Tibial nerve (tissue), 4 donors: ENCODE measurements at places on chromosomes 4 and X. TPM values are rescaled to one million over a fixed set of nuclear protein-coding genes. Genes with fewer than 3 reads are reported as not detected.

DNA sequence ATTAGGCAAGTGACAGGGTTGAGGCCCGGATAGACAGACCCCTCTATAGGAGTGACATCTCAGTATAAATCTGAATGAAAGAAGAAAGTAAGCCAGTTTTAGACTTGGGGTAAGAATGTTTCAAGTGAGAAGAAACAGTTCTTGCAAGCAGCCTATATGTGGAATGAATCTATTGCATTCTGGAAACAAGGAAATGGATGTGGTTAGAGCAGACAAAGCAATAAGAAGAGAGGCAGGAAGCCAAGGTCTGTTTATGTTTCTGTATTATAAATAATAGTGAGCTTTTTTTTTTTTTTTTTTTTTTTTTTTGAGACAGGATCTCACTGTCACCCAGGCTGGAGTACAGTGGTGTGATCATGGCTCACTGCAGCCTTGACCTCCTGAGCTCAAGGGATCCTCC is 255.8 kb downstream of the UNC5C start:
- no peak for DNase-seq
- H3K4me3 ChIP-seq = no peak overlapping the region
- no peaks in the 10 kb centered on the region for H3K27me3 ChIP-seq
- no peaks in the 10 kb centered on the region for H3K36me3 ChIP-seq
- H3K4me1 ChIP-seq = peaks cover 19% of the 10 kb centered on the region
- H3K27ac ChIP-seq = no peak overlapping the region

BEX3 gene
- total RNA-seq = 211 TPM

- H3K4me3 ChIP-seq = no peak overlapping the region
- no peaks in the 10 kb centered on the region for H3K36me3 ChIP-seq
- H3K4me1 ChIP-seq = peaks cover 27% of the 10 kb centered on the region
- no peak for DNase-seq
- H3K27ac ChIP-seq = no peak overlapping the region
Observed at GRCh38 chr4:81506731-81507130, 35.0 kb upstream of the RASGEF1B start.

HS6ST2 gene
- total RNA-seq = 0.66 TPM

GRCh38 chr4:180058691-180059215 is 2184.4 kb upstream of the TENM3 start:
- H3K27me3 ChIP-seq = no peaks in the 10 kb centered on the region
- H3K4me1 ChIP-seq = peaks cover 29% of the 10 kb centered on the region
- H3K36me3 ChIP-seq = no peaks in the 10 kb centered on the region
- peak overlapping the region; percentile 42 for H3K4me3 ChIP-seq
- no peak for DNase-seq

PDLIM3 gene
- 24.5 TPM for total RNA-seq

NLRP2B gene
- 0.22 TPM for total RNA-seq

- no peak overlapping the region for H3K4me3 ChIP-seq
- H3K27ac ChIP-seq = no peak overlapping the region
- H3K36me3 ChIP-seq = no peaks in the 10 kb centered on the region
- DNase-seq = no peak
- H3K27me3 ChIP-seq = no peaks in the 10 kb centered on the region
- no peaks in the 10 kb centered on the region for H3K4me1 ChIP-seq
Observed at GRCh38 chr4:145760176-145760575, 80.2 kb downstream of the C4orf51 start.

MXD4 gene
- total RNA-seq = 62.4 TPM

DNA sequence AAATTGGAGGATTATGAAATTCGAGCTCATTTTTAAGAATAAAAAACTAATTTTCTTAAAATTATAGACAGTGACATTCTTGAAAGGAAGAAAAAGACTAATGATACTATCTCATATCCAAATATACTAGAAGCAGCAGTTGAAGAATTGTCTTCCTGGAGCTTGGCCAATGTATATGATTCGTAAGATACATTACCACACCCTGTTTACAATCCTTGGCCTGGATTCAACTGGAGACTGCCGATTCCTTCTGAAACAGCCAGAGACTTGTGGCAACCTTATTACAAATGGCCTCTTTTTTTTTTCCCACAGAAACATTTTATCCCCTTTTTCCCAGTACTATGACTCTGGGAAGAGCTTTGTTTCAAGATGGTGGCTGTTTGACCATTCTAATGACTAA is 571.2 kb upstream of the FAT1 start:
- H3K4me1 ChIP-seq = no peaks in the 10 kb centered on the region
- no peaks in the 10 kb centered on the region for H3K36me3 ChIP-seq
- no peak overlapping the region for H3K4me3 ChIP-seq

- peak overlapping the region; percentile 70 for H3K27ac ChIP-seq
- no peaks in the 10 kb centered on the region for H3K4me1 ChIP-seq
- H3K36me3 ChIP-seq = no peaks in the 10 kb centered on the region
- H3K4me3 ChIP-seq = peak overlapping the region; percentile 58
- no peaks in the 10 kb centered on the region for H3K27me3 ChIP-seq
Observed at GRCh38 chrX:63561425-63561824, 210.3 kb upstream of the SPIN4 start.

DNA sequence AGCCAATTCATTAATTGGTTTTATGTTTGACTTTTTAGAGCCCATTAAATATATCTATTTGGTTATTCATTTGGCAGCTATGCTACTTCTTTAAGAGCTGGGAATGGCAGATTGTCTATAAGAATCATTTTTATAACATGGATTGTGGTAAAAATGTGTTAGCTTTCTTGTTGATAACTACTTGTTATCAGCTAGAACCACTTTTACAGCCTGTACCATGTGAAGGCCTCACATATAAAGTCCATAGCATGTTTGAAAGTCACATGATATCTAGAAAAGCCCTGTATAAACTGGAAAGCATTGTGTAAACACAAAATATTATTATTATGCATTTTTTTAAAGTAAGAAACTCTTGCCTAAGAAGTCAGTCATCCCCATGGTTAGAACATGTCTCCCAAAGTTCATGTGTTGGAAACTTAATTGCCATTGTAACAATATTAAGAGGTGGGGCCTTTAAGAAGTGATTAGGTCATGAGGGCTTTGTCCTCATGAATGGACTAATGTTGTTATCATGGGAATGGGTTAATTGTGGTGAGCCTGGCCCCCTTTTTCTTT is 110.9 kb upstream of the BMP2K start:
- H3K27me3 ChIP-seq = no peaks in the 10 kb centered on the region
- H3K27ac ChIP-seq = no peak overlapping the region
- no peak for DNase-seq
- no peaks in the 10 kb centered on the region for H3K36me3 ChIP-seq

DNA sequence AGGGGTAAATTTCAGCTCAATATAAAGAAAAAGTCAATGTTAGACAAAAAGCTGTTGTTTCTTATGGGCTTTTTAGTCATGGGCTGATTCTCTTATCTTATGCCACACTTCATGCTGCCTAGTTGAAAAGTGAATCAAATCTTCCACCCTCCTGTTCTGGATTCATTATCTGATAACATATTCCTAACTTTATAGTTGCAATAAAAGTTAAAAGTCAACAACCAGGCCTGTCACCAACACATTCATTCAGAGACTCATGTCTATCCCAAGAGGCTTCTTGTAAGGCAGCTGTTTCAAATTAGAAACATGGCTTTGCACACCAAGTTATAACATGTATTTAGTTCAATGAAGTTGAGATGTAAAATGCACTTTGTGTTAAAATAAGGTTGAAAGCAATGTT is 243.8 kb downstream of the ADAMTS3 start:
- no peak for DNase-seq
- H3K36me3 ChIP-seq = no peaks in the 10 kb centered on the region
- H3K27ac ChIP-seq = no peak overlapping the region

- no peaks in the 10 kb centered on the region for H3K36me3 ChIP-seq
- H3K4me3 ChIP-seq = no peak overlapping the region
- no peaks in the 10 kb centered on the region for H3K27me3 ChIP-seq
- DNase-seq = no peak
- H3K4me1 ChIP-seq = no peaks in the 10 kb centered on the region
Observed at GRCh38 chr4:81165861-81166430, 49.1 kb downstream of the PRKG2 start.

DNA sequence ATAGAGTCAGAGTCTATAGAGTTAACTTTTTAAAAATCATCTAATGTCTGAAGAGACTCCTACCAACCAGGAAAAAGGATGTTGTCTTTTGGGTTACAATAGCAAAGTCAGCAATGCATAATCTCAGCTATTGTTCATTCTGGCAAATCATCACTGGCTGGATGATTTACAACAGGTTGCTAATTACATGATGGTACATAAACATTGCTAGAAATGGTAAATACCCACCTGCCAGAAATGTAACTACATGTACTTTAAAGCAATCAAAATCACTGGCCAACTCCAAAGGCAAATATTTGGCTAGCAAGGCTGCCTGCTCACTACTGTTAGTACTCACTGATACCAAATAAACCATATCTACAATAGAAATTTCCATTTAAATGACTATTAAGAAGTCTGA is 91.1 kb downstream of the PPP3CA start:
- no peaks in the 10 kb centered on the region for H3K36me3 ChIP-seq
- DNase-seq = no peak
- peaks cover 7% of the 10 kb centered on the region for H3K4me1 ChIP-seq
- H3K4me3 ChIP-seq = no peak overlapping the region

- H3K36me3 ChIP-seq = no peaks in the 10 kb centered on the region
- no peak overlapping the region for H3K4me3 ChIP-seq
- DNase-seq = no peak
Observed at GRCh38 chr4:74366367-74366911, 1.5 kb downstream of the EREG start.

CT55 gene
- total RNA-seq = not detected

GRCh38 chr4:81096566-81096965 is 66.1 kb downstream of the BMP3 start:
- no peak overlapping the region for H3K27ac ChIP-seq
- no peaks in the 10 kb centered on the region for H3K4me1 ChIP-seq
- H3K36me3 ChIP-seq = no peaks in the 10 kb centered on the region
- H3K27me3 ChIP-seq = no peaks in the 10 kb centered on the region

DNA sequence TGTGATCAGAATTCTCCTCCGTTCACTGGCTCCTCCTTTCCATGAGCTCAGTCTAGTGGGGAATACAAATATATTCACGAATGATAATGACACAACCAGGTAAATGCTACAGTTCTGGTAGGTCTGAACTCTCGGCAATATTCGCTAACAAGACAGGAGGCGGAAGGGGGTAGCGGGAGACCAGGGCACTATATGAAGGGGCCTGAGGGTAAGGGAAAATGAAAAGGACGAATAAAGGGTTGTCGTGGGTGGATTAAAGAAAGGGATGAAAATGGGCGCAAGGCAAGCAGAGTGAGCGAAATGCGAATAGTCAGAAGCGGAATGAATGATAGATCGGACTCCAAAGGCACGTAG is 743 bp downstream of the NKAP start:
- no peaks in the 10 kb centered on the region for H3K36me3 ChIP-seq
- H3K4me3 ChIP-seq = peak overlapping the region; percentile 78
- no peaks in the 10 kb centered on the region for H3K27me3 ChIP-seq
- H3K27ac ChIP-seq = peak overlapping the region; percentile 86

GRCh38 chr4:67575232-67576058 is 16.9 kb downstream of the STAP1 start:
- H3K36me3 ChIP-seq = no peaks in the 10 kb centered on the region
- no peaks in the 10 kb centered on the region for H3K27me3 ChIP-seq
- no peak overlapping the region for H3K4me3 ChIP-seq
- H3K4me1 ChIP-seq = no peaks in the 10 kb centered on the region

GRCh38 chr4:48139691-48140090 is 5.6 kb upstream of the TXK start:
- no peak overlapping the region for H3K27ac ChIP-seq
- H3K4me1 ChIP-seq = no peaks in the 10 kb centered on the region
- H3K27me3 ChIP-seq = no peaks in the 10 kb centered on the region
- DNase-seq = no peak
- H3K36me3 ChIP-seq = no peaks in the 10 kb centered on the region

TEX13D gene
- not detected for total RNA-seq

GRCh38 chrX:116449156-116449555 is 12.8 kb downstream of the SLC6A14 start:
- no peak overlapping the region for H3K27ac ChIP-seq
- H3K4me3 ChIP-seq = no peak overlapping the region
- H3K27me3 ChIP-seq = no peaks in the 10 kb centered on the region
- H3K4me1 ChIP-seq = no peaks in the 10 kb centered on the region
- H3K36me3 ChIP-seq = no peaks in the 10 kb centered on the region
- DNase-seq = no peak

DNA sequence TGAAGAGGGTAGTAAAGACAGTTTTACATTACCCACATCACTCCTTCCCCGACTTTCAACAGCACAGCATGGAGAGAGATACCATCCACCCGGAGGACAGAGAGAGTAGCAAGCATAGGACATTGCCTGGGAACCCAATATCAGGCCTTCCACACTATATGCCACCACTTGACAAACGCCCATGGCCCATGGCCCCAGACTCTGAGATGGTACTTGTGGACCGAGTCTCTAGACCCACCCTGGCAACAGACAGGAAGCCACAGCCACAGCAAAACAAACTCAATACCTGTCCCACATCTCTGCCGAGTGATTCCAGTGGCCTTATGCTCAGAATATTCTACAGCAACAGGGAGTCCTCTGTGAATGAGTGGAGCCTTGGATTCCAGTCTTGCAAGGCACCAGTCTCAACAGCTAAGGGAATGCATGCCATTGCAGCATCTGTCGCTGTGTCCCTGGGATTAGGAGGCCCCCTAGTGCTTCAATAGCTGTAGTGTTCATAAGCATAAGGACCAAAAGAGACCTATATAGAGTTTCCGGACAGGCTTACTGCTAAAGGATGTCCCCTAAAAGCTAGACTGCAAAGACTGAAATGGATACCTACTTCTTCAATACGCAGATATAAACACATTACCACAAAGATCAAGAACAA is 14.7 kb upstream of the CT55 start:
- no peaks in the 10 kb centered on the region for H3K4me1 ChIP-seq
- DNase-seq = peak; percentile 9
- no peak overlapping the region for H3K27ac ChIP-seq
- H3K4me3 ChIP-seq = no peak overlapping the region
- no peaks in the 10 kb centered on the region for H3K27me3 ChIP-seq

BGN gene
- 54.2 TPM for total RNA-seq

PDGFC gene
- 8.4 TPM for total RNA-seq

- H3K27ac ChIP-seq = peak overlapping the region; percentile 97
- H3K36me3 ChIP-seq = peaks cover 14% of the 10 kb centered on the region
- DNase-seq = no peak
- H3K4me1 ChIP-seq = no peaks in the 10 kb centered on the region
Observed at GRCh38 chrX:47145395-47146120, 537 bp downstream of the RBM10 start.

DNA sequence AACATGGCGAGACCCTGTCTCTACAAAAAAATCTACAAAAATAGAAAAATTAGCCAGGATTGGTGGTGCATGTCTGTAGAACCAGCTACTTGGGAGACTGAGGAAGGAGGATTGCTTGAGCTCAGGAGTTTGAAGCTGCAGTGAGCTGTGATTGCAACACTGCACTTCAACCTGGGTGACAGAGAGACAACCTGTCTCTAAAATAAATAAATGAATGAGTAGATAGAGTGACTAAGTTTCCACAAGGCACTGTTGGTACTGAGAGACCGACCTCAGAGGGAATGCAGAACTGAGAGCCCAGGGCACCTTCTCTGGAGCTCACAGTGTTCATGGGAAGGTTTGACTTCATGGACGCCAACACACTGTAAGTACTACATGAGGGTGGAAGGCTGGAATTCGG is 26.7 kb upstream of the ARSD start:
- no peak overlapping the region for H3K27ac ChIP-seq
- no peak overlapping the region for H3K4me3 ChIP-seq
- no peak for DNase-seq
- no peaks in the 10 kb centered on the region for H3K4me1 ChIP-seq
- no peaks in the 10 kb centered on the region for H3K36me3 ChIP-seq

- H3K27me3 ChIP-seq = no peaks in the 10 kb centered on the region
- H3K27ac ChIP-seq = peak overlapping the region; percentile 56
- peaks cover 29% of the 10 kb centered on the region for H3K36me3 ChIP-seq
- DNase-seq = peak; percentile 87
Observed at GRCh38 chr4:56958111-56958517, 19.3 kb downstream of the NOA1 start.
